ENCODE measurements at places on chromosomes 12 and 14. TPM values are rescaled to one million over a fixed set of nuclear protein-coding genes. Genes with fewer than 3 reads are reported as not detected.
A peak's percentile ranks its signal among the peaks of the same experiment; 100 is the strongest.

- ATAC-seq: no peak
These were observed 19.4 kb downstream of the TXNRD1 start for GRCh38 chr12:104234926-104235499.

DNA sequence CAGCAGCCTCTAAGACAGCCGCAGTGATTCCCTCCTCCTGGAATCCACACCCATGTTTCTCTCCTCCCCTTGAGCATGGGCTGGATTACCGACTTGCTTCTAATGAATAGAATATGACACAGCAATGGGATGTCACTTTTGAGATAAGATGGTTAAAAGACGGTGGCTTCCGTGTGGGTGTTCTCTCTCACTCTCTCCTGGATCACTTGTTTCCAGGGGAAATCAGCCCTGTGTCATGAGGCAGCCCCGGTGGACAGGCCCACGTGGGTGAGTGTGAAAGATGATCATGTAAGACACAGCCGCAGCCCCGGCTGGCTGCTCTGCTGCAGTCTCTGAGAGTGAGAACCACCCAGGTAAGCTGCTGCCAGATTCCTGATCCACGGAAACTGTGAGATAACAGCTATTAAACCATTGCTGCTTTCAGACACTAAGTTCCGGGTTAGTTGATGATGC lies 10.7 kb downstream of the MOAP1 start:
- peak; percentile 51 for ATAC-seq

- no peak for ATAC-seq
These were observed 155.0 kb downstream of the NUAK1 start for GRCh38 chr12:105983622-105984320.

DNA sequence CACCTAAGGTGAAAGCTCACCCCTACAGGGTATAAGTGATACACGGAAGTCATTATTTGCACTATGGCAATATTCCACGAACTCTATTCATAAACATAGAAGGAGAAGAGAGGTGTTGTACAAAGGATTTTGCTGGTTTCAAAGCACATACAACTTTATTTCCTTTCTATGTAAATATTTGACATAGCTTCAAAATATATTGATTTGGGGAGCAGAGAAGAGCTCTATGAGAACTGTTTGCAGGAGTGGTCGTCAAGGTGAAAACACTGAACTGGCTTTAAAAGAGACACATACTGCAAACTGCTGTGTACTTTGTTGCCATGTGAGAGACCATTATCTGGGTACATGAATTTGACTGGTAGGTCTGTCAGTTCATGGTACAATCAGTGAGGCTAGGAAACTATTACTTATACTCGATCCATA lies 16.7 kb downstream of the CNIH1 start:
- no peak for ATAC-seq

- no peak for ATAC-seq
These were observed 38.1 kb upstream of the PIWIL1 start for GRCh38 chr12:130299574-130299973.

DNA sequence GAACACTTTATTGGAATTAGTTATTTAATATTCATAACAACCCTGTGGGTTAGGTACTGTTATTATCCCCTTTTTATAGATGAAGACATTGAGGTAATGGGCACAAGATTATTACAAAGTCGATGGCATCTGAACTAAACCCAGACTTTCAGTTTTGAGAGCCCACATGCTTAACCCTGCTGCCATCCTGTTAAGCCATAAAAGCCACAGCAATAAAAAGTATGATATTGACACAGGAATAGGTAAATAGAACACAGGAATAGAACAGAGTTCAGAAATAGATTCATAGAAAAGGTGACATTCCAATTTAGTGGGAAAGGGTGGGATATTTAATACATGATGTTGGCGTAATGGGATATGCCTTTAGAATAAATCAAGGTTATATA lies 119.8 kb downstream of the SLC38A1 start:
- ATAC-seq: no peak

ESYT1 gene
- 48.8 TPM for total RNA-seq

RIMBP2 gene
- 2.3 TPM for total RNA-seq

ARHGEF40 gene
- total RNA-seq: 2.3 TPM
